ENCODE measurements at places on chromosomes 13 and 19.

DNA sequence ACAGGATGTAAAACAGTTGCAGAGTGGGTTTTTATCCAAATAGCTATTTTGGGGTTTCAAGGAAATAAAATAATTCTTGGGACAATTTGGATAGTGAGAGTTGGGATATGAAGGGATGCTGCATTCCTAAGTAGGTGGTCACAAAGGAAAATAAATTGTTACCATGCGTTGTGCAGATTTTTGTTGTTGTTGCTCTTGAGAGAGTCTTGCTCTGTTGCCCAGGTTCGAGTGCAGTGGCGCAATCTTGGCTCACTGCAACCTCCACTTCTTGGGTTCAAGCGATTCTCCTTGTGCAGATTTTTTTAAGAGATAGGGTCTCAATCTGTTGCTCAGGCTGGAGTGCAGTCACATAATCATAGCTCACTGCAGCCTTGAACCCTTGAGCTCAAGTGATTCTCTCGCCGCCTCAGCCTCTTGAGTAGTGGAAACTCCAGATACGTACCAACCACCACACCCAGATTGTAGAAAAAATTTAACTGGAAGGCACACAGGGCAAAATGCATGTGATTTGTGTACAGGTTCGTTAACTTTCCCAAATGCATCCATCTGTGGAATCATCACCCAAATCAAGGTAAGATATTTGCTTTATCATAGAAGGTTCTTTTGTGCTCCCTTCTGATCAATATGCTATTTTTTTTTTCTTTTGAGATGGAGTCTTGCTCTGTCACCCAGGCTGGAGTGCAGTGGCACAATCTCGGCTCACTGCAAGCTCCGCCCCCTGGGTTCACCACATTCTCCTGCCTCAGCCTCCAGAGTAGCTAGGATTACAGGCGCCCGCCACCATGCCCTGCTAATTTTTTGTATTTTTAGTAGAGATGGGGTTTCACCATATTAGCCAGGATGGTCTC lies 16.0 kb downstream of the SLC1A5 start:
- no peak for DNase-seq

DNA sequence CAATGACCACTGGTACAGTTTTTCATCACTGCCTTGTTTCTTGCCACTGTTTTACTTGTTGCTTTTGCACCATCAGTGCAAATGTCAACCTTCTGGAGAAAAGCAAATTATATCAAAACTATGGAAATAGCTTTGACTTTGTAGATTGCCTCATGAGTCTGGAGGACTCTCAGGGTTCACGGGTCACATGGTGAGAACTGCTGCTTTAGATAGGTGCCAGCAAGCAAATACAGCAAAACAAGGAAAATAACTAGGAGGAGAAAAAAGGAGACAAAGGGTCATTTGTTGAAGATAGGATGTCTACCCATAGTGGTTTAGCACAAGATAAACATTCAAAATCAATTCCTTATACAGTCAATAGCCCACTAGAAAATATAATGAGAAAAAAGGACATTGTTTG lies 33.1 kb downstream of the POLR1D start:
- no peak for DNase-seq

- no peak for DNase-seq
Observed at GRCh38 chr13:110981379-110981778, 66.5 kb upstream of the ANKRD10 start.

- no peak for DNase-seq
Observed at GRCh38 chr13:45340422-45341033, 455 bp downstream of the TPT1 start.

DNA sequence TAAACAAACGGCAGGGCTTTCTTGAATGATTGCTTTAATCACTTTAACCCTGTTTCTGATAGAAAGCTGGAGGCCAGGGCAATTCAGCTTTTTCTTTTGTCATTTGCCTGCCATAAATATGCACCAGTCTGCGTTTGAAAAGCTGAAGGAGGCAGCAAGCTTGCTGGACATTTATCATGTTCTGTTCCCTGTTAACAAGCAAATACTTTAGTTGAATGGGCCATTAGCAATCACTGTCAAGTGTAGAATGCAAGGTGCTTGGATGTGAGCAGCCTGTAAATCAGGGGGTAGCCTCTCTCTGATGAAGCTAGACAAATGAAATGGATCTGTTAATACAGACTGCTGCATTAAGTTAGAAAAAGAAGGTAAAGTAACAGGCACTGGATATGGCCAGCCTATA lies 7.6 kb downstream of the EFNB2 start:
- DNase-seq: no peak

GRCh38 chr13:62643799-62644524 lies 1228.3 kb upstream of the PCDH20 start:
- no peak for DNase-seq

DNA sequence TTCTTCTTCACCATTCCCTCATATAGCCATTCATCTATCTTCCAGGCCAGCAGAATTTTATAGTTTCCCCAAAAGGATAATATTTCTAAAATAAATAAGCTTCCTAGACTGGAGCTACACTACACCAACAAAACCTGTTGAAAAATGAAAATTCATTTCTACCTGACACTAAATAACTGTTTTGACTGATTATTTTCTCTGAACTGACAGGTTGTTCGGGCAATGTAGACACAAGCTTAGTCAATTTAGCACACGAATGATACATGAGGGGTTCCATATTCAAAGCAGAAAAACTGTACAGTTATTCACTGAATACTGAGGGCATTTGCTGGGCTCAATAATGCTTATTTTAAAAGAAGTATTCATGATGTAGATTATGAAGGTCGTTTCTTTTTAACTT lies 589.7 kb downstream of the LIG4 start:
- no peak for DNase-seq

DNA sequence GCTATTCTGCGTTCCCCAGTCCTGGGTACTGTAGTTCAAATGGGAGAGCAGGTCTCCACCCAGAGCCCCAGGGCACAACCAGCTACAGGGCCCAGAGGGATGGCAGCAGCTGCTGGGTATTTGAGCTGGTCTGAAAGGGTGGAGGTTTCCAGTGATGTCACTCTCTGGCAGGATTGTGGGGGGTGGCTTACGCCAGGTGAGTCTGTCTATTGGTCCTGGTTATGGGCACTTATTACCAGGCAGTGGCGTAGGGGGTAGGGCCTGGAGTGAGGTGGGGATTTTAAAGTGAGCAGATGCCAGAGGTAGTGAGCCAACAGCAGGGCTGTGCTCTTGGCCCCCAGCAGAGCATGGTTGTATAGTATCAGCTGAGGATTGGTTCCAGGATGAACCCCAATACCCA lies 6.2 kb downstream of the RPS19 start:
- no peak for DNase-seq

DNA sequence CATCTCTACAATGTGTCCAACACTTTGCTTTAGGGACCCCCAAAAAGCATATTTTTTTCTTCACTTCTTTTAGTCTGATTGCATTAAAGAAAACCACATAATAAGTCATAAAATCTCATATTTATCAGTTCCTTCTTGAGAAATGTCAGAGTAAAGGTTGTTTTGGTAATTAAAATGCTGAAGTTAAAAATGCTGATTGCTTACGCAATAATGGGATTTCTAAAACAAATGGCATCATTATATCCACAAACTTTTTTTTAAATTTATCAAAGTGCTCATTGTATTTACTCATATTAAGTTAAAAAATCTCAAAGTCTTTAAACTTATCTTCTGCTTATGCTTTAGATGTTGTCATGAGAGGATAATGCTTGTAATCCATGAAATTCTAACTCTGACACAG lies 737.2 kb upstream of the ARGLU1 start:
- DNase-seq: no peak

DNA sequence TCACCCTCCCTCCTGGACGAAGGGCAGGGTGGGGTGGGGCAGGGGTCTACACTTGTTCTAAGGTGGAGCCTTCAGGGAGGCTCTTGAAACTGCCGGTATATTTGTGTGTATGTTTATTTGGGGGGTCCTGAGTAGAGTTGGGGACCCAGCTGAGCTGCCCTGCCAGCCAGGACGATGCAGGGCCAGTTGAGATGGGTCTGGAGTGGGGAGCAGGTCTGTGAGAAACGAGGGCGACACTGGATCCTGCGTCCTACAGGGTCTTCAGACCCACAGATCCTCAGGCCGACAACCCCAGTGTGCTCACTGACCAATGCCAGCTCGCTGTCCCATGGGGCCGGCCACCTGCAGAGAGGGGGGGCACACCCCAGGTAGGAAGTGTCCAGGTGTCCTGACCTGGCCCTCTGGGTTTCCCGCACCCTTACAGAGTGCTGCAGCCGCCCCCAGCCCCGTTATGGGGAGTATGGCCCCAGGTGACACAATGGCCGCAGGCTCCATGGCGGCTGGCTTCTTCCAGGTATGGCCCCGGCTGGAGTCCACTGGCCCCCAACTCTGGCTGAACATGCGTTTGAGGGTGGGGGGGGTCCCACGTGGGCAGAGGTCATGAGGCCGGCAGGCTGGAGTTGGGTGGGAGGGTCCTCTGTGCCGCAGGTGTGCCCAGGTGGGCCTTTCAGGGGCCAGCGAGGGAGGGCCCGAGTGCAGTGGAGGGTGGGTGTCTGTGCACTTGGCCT lies 7.4 kb downstream of the ISYNA1 start:
- DNase-seq: no peak

- DNase-seq: no peak
Observed at GRCh38 chr13:40652588-40652940, 13.9 kb downstream of the FOXO1 start.

DNA sequence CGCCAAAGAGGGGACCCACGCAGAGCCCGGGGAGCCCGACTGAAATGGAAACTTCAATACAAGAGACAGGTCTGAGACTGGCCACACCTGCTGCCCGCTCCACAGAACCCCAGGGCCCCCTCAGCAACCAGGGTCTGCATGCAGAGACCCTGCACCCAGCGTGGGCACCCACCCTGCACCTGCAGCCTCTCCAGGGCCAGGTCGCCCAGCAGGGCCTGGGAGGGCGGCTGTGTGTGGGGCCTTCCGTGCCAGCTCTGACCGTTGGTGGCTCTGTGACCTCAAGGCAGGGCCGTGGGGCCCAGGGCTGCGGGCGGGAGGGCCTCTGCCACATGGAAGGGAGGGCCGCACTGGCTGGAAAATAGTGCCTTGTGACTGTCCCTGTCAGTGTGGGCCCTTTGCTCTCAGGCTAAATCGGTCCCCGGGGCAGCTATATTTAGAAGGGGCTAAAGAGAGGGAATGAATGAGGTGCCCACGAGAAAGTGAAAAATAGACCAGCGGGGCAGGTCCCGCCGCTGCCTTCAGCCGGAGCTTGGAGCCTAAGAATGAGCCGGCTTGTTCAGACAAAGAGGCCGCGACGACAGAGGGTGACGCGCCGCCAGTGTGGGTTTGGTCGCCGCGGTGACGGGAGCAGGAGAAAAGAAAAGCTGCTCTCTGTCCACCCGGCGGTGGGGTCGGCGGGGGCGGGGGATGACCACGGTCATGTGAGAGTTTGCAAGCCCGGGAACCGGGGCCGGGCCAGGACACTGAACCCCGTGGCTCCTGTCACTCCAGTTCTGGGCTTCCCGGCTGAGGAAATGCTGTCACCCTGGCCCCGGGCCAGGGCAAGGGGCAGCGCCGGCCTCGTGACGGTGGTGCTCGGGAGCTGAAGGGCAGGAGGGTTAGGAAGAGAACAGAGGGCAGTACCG lies 70.5 kb downstream of the GADD45B start:
- DNase-seq: no peak

- DNase-seq: no peak
Observed at GRCh38 chr13:91882918-91883317, 484.5 kb downstream of the GPC5 start.

DNA sequence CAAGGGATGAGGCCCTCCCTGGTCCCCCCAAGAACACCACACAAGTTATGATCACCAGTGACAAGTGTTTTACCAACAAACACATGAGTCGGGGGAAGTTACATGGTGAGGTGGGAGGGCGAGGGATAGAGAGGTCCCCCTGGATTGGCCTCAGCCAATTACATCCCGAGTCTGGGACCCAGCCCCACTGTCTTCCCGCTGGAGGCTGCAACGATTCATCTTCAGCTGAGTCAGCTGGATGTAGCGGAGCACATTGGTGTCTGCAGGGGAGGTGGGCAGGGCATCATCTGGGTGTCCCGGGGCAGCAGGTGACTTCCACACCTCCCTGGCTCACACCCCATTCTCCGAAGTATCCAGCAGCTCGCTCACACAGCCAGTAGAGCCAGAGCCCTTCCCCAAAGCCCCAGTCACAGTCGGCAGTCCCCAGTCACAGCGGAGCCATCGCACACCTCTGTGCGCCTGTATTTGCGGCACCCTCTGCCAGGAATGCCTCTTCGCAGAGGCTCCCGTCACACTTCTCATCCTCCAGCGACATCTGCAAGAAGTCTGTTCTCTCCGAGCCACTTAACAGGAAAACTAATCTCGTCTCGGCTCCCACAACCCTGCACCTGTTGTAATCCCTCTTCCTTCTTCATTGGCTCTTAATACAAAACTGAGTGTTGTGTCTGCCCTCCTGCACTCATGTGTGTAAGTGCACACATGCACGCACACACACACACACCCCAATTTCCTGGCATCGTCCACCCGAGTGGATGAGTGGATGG lies 2.0 kb downstream of the TTC9B start:
- no peak for DNase-seq

DNA sequence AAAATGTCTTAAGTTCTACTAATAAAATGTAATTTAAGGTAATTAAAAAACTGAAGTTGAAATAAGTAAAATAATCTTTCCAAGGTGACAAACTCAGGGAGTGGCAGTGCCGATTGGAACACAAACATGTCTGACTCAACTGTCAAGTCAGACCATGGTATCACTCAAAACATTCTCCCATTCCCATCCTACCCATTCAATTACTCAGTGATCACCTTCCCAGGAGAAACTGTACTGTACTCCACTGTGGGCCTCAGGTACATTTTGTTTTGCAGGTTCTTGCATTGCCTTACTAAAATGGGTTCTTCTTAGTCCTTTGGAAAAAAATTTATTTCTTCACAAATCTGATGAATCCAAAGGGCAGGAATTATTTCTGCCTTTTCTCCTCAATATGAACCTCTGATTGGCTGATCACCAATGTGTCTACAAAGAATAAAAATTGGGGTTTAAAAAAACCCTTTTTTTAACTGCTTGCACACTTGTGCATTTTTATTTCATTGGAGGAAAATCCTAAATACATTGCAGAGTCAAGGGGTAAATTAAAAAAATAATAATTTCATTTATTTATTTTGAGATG lies 96.8 kb downstream of the ZNF429 start:
- no peak for DNase-seq

DNA sequence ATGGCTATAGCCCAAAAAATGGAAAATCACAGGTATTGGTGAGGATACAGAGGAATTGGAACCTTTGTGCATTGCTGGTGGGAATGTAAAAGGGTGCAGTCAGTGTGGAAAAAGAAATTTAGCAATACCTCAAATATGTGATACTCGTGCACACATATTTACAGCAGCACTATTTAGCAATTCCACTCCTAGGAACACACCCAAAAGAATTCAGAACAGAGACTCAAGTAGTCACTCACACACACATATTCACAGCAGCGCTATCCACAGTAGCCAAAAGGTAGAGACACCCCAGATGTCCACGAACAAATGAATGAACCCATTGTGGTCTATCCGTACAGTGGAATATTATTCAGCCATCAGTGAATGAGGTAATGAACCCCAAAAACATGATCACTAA lies 114.0 kb downstream of the COL4A2 start:
- no peak for DNase-seq

GRCh38 chr13:40813667-40814454 lies 24.4 kb downstream of the SLC25A15 start:
- DNase-seq: no peak

- DNase-seq: no peak
Observed at GRCh38 chr13:110281736-110282135, 25.2 kb downstream of the COL4A1 start.

Measured in GM12864 (cell line).